NCI-H1694 (cell line): ENCODE measurements at places on chromosomes 12 and 14.
A peak's percentile ranks its signal among the peaks of the same experiment; 100 is the strongest.

GRCh38 chr14:99604766-99605298, 825 bp upstream of the CCDC85C start:
- DNase-seq, result no peak

DNA sequence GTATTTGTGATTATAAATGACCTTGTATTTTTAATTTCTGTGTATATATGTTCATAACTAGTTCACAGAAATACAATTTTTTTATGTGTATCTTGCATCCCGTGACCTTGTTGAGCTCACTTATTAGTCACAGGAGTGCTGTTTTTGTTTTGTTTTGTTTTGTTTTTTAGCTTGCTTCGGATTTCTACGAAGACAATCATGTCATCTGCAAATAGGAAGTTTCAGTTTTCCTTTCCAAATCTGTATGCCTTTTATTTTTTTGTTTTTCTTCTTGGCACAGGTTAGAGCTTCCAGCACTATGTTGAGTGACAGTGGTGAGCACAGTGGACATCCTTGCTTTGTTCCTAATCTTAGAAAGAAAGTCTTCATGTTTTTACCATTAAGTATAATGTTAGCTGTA, 229.2 kb upstream of the GARIN6 start:
- DNase-seq, result no peak

GRCh38 chr14:68603533-68604360, 189.1 kb downstream of the ZFP36L1 start:
- no peak for DNase-seq

GRCh38 chr14:28767030-28767852, 654 bp downstream of the FOXG1 start:
- no peak for DNase-seq

DNA sequence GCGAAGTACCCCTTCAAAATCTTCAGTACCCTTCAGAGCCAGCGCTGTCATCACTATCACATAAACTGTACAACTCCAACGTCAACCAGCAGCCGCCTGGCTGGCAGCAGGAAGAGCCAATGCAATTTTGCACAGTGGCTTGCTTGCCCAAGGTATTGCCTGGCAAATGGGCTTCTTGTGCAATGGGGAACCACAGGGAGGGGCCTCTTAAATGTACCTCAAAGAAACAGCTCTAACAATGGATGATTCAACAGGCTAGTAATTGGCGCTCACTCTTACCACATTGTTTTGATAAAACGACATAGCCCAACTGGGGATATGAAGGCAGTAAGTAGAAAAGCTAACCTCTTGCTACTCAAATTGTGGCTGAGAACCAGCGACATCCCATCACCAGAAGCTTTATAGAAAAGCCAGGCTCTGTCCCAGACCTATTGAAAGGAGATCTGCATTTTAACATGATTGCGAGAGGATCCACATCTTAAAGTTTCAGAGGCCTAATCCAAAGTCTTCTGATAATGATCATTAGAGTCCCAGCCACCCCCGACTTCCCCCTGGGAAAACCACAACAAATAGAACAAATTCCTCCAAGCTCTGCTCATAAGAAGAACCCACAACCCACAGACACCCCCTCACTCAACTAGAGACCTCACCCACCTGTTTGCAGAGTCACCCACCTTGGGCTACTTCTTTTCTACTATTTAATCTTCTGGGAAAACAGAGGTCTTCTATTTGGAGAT, 125.3 kb upstream of the HIF1A start:
- no peak for DNase-seq

DNA sequence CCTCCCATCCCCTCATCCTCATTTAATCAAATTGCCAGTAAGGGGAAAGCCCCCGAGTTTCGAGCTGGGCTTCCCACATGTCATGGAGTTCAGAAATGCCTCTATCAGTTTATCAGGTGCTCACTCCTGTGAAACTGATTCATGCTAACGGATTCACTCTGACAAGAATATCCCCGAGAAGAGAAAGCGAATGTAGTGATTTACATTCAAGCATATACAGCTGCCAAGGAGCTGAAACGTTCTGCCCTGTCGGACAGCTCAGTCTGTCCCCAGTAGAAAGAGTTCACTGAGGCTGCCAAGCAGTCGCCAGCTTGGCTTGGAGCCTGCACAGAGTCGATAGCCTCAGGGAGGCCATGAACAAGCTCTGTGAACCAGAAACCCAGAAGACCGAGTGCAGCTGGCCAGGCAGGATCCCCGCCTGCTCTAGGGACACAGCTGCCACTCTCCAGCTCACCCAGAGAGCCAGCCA, 88.4 kb downstream of the TMCC3 start:
- no peak for DNase-seq

DNA sequence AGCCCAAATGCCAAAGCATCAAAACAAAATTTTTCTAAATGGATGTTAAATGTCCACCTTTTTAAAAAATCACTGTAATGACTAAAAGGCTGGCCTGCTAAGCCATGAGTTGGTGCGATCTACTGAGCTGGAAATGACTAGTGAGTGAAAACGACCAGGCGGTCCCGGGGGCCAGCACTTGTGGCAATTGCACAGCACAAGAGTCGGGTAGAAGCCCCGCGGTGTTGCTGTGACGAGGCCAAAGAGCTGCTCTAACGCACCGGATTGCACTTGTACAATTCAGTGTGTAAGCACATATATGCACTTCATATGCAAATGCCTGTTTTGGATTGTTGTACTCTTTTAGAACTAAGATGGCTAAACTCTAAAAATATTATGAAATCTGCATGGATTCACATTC, 64.1 kb upstream of the DYNC1H1 start:
- no peak for DNase-seq

- DNase-seq, result no peak
Observed at GRCh38 chr14:96280104-96280503, 24.1 kb downstream of the BDKRB1 start.

- DNase-seq, result no peak
Observed at GRCh38 chr14:23627961-23628360, 8.2 kb upstream of the DHRS2 start.

DNA sequence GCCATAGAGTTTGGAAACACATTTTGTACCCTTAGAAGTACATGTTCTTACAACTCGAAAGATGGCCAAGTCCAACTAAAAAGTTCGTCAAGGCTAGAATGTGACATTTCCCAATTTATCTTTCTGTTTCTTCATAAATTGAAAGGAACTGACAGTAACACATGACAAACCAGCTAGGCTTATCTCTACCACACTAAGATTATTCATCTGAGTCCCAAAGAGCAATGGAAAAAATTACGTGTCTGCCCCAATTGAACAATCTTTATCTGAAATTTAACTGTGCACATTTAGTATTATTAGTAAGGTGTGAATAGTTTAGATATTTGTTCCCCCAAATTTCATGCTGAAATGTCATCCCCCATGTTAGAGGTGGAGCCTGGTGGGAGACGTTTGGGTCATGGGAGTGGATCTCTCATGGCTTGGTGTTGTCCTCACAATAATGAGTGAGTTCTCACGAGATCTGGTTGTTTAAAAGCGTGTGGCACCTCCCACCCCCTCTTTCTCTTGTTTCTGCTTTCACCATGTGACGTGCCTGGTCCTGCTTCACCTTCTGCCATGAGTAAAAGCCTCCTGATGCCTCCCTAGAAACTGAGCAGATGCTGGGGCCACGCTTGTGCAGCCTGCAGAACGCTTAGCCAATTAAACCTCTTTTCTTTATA, 13.3 kb downstream of the CPM start:
- no peak for DNase-seq

DNA sequence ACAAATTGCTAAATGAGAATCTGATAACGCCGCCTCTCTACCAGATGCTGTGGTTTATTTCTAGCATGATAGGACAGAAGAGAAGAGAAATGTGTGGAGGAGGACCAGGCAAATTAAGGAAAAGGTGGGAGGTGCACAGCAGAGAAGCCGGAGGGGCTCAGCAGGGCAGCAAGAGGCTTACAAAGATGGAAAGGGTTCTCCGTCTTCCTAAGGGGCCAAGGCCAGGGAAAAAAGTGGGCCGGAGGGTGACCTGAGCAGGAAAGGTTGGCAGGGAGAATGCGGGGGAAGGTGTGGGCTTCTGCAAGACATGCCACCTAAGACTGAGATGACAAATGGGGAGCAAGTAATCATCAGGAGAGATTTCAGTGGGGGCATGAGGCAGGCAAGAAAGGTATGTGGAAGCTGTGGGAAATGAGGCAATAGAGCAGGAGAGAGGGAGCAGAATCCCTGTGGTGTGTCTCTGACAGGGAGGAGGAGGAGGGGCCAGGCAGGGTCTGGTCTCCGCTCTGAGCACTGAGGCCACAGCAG, 18.7 kb downstream of the MANSC1 start:
- no peak for DNase-seq

DNA sequence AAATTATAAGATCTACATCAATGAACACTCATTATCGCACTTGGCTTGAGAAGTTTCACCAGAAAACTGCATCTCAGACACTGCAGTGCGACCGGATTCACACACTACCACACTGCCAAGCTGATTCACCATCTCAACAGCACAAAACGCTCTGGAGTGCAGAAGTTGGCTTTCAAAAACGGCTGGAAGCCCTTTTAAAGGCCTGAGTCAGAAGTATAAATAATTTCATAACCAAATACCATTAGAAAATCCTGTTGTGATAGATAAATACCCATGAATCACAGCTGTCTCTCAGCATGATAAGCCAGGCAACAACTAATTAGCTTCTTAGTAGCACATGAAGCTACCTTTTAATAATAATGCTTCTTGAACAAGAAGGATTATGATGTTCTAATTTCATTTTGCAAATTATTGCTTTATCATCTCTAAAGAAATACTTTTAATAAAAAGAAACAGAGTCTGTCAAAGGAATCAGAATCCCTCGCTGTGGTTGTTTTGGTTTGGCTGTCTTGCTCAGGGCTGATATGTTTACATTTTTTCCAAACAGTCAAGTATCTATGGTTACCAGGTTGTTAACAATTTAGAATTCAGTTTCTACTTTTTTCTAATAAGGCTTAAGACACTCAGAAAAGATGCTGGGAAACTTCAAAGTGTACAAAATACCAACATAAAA, 51.2 kb downstream of the SLC2A13 start:
- no peak for DNase-seq

DNA sequence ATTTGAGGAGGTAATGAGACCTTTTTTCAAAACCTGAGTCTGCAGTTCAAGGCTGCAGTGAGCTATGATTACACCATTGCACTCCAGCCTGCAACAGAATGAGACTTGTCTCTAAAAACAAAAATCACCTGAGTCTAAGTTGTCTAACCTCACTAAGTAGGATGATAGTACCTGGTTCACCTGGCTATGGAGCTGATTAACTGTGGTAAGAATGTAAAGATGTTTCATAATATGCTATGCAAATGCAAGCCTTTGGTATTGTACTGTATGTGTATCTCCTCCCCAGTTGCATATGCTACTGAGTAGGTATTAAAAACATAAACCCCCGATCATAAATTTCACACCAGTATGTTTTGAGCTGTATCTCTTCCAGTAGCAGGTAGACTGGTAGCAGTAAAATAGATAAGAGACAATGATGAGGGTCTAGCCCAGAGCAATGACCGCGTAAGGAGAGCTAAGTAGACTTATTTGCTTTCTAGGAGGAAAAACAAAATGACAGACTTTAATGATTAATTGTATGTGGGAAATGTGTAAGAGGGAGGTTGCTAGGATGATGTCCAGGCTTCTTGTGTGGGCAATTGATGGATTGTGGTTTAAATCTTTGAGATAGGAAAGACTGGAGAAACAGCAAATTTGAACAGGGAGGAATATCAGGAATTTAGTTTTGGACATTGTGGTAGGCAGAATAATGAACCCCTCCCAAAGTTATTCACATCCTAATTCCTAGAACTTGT, 41.6 kb upstream of the EGLN3 start:
- no peak for DNase-seq

- no peak for DNase-seq
Observed at GRCh38 chr12:88781909-88782308, 201.6 kb upstream of the KITLG start.

GRCh38 chr14:95231966-95232633, 74.8 kb upstream of the DICER1 start:
- no peak for DNase-seq

GRCh38 chr14:56659964-56660551, 80.5 kb downstream of the TMEM260 start:
- DNase-seq, result peak; percentile 70

DNA sequence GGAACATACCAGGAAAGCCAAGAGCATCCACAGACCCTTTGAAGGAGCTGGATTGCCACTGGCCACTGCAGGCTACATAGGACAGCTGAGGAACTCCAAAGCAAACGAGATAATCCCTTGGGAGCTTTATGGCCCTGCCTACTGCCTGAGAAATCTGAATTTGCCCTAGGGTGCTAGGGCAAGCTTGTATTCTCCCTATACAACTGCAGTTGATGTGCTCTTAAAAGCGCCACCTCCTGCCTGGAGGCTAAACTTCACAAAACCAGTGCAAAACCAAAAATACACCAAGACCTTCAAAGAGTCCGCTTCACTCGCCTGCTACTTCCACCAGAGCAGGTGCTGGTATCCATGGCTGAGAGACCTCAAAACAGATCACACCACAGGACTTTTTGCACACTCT, 99.6 kb upstream of the KRR1 start:
- no peak for DNase-seq

DNA sequence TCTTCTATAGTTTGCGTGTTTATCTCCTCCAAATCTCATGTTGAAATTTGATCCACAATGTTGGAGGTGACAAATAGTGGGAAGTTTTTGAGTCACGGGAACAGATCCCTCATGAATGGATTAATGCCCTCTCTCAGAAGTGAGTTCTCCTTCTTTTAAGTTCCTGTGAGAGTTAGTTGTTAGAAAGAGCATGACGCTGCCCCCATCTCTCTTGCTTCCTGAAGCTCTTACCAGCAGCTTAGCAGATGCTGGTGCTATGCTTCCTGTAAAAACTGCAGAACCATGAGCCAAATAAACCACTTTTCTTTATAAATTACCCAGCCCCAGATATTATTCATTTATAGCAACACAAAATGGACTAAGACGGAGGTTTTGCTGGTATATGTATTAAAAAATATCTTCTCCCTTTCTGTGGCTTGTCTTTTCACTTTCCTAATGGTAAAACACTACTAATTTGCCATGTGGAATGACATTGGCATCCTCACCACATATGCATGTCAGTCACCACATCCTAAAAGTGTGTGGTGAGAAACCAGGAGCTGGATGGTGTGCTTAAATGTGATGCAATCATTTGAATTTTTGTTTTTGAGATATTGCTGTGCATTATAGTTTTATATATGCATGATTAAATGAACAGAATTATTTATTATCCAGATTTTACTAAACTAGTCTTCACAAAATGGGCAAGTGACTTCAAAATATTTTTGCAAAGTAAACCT, 449.3 kb downstream of the ADAMTS20 start:
- DNase-seq, result no peak

DNA sequence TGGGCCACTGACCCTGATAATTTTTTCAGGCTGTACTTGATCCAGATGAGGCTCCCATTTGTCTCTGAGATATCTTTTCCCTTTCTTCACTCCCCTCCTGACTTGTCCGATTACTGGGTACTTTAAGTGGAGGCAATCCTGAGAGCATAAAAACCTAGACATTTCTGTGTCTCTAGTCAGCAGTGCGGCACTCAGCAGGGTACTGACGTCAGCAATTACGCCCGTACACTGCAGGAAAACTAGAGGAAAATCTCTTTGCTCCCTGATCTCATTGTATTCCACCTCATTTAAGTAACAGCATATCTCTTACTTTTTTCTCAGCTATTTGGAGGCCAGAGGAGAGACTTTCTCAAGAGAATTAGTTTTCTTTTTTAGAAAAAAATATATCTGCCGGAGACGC, 315.5 kb upstream of the OR4E1 start:
- no peak for DNase-seq
